ENCODE measurements at places on chromosomes 6 and 20.

DNA sequence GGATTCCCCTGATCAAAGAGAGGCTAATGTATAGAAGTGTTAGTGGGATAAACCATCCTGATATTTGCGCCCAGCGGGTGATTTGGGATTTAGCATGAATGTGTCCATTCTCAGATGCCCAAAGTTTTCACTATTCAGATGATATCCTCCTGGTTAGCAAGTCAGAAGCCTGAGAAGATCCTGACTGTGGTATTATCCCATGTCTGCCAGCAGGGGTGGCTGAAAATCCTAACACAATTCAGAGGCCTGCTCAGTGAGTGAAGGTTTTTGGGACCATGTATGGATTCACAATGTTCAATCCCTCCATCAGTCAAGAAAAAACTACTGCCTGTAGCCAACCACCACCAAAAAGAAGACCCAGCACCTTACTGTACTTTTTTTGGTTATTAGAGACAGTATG is 34.1 kb upstream of the SPACA1 start:
- no peak for DNase-seq

DNA sequence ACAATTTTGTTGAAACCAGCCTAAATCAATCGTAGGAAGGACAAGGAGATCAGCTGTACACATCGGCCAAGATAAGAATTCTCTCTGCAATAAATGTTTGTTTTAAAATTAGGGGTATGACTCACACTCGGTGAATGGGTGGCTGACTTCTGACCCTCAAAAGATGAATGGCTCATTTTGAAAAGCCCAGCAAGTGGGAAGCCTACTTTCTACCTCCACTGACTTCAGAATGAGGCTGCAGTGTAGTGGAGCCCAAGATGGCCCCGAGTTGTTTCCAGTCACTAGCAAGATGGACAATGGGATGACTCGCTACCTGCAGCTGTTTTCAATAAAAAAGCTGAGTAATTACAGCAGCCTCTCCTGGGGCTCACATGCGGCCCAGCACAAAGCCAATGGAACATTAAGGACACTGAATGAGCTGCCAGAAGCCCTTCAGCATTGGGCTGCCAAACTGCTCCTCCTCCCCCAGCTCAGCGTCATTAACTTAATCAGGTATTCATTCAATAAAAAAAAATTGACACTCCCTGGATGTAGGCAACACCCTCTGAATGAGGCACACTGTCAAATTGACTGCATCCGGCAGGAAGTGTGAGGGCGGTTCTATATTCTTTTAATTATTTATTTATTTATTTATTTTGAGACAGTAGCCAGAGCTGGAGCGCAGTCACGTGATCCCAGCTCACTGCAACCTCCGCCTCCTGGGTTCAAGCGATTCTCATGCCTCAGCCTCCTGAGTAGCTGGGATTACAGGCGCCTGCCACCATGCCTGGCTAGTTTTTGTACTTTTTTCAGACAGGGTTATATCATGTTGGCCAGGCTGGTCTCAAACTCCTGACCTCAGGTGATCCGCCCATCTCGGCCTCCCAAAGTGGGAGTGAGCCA is 107.3 kb downstream of the GMPR start:
- DNase-seq = no peak

DNA sequence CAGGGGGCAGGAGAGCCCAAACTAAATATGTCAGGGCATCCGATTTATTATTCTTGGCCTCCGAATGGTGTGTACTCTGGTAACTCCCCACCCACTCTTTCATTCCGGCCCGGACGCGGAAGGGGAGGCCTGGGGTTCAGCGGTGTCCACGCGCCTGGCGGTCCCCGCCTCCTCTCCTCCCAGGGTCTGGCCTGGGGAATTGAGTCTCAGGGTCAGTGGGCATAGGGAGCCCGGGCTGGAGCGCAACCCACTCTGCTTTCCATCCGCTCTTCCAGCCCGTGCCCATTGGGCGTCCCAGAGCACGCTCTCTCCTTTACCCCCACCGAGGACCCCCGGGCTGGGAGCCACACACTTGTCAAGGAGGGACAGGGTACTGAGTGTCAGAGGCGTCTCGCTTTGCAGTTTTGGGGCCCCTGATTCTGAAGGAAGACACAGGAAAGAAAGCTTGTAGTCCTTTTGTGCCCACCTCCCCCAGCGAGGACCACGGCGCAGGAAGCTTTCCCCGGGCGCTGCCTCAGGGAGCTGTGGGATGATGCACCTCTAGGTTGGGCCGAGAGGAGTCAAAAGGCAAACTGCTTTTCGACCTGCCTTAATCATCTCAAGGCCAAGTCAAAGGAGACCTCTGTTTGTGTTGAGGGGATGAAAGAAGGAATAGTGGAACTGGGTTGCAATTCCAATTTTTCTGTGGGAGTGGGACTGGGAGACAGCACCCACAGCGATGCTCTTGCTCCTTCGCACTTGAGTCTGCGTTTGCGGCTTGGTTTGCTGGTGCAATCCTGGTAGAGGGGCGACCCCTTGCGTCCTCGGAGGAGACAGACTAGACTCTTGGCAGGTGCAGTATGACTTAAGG is 2.5 kb downstream of the RSPO3 start:
- peak; percentile 78 for DNase-seq

DNA sequence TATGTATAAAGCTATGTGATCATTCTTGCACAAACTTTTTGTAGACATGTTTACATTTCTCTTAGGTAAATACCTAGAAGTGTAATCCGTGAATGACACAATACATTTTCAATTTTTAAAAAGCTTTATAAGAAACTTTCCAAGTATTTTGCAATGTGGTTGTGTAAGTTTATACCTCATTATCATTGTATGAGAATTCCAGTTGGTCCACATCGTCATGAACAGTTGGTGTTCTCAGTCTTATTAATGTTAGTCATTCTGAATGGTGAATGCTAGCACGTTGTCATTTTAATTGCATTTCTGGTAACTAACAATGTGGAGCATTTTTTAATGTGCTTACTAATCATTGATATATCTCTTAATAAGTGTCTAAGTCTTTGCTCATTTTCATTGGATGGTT is 116.5 kb upstream of the F13A1 start:
- no peak for DNase-seq

GRCh38 chr20:61728326-61728725 is 337.4 kb downstream of the TAF4 start:
- DNase-seq = no peak

DNA sequence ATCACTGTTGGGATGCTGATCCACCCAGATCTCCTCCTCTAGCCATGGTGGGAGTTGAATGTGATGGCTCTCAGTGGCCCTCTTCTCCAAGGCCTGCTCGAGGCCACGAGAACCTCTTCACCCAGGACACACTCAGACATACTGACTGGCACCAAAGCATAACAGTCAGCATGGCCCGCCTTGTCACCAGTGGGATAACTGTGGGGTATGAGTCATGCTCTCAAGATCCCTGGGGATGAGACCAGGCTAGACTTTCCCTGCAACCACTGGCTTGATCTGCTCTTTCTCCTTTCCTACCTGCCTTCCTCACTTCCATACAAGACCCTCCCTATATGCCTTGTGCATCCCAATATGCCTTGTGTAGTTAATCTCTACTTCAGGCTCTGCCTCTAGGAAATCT is 66.8 kb downstream of the RIN2 start:
- no peak for DNase-seq

GRCh38 chr6:36099869-36100483 is 30.3 kb upstream of the MAPK13 start:
- DNase-seq = no peak

DNA sequence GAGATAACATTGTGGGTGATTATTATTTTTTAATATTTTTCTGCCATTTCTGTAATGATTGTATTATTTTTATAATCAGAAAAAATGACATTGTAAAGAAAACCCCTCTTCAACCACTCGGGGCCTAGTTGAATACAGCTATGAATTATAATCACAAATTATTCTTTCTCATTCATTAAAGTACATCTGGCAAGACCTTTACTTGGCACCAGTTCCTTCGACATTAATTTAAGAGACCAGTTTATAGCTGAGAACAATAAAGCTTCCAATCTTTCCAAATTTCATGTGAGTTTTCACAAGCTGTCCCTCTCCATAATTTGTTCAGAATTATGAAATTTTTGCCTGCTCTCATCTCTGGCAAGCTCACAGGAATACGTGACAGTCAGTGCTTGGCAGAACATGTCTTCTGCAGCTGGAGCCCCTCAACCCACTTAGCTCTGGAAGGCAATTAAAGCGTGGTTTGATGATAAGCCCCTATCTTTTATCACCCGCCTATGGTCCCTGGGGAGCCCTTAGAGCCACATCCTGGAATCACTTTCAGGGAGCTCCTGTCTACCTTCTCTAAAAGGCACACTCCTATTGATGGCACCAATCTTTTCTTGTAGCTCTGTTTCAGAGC is 237.2 kb upstream of the PRND start:
- no peak for DNase-seq

DNA sequence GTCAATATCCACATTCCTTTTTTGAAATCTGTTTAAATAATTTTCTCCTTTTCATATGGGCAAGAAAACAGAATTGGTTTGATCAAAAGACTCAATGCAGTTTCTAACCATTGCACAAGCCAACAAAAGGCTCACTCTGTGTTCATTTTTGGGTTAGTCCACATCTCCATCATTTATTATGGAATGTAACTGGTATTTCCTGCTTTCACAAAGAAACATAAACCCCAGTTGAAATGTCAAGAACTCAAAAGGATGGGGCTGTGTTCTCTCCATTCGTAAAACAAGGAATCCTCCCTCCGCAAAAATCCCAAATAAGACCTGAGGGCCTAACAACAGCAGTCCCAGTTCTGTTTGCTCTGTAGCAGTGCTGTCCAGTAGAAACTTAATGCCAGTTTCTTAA is 420.9 kb downstream of the GJA1 start:
- no peak for DNase-seq

DNA sequence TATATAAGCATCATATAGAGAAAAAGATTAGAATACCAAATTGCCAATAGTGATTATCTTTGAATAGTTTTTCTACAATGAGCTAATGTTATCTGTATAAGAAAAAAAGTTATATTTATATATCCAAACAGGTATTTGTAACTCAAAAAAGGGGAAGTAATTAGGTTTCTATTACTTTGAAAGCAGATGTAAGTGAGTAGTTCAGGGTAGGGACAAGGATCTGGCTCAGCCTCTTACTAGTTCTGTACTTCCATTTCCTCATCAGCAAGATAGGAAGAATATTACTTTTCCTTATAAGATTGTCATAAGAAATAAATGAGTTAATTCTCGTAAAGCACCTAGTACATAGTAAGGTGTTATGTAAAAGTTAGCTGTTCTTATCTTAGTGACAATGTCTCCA is 32.2 kb downstream of the AHI1 start:
- DNase-seq = no peak

DNA sequence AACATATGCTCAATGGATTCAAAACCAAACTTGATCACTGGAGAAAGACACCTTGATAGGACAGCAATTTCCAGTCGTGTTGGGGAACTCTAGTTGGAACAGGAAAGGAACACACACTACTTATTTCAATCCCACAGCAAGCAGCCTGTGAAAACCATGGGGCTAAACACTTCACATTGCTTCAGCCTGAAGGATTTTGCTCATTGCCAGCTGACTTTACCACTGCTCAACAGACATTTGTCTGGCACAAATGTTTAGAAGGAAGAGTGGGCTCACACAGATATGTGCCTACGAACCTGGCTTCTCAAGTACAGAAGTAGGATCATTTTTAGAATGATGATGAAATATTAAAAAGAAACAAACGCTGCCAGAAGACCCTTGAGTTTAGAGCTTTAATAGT is 598.1 kb downstream of the PHF3 start:
- DNase-seq = no peak

DNA sequence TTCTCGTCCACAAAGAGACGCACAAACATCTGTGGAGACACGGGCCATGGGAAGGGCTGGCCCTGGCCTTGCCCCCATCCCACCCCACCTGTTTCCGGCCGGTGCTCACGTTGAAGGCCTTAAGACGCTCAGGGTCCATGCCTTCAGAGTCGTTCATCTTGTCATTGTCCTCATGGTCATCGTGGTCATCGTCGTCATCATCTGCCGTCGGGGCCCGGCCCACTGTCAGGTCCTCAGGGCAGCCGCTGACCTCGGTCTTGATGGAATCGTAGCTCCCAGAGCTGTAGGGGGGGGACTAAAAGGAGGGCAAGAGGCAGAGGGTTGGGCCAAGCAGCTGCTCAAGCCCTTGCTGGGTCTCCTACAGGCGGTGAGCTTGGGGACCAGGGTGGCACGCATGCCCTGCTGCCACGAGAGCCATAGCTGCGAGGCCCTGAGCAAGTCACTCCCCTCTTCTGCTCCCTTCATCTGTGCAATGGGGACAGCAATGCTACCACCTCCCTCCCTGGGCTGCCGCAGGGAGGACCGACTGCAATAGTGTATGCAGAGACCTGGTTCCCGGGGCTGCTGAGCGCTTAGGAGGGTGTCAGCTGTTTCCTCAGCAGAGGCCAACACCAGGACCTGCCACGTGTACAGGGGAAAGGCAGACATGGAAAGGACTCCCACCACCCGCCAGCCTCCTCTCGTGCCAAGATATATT is 95.5 kb downstream of the ASXL1 start:
- DNase-seq = no peak

- no peak for DNase-seq
Observed at GRCh38 chr6:149212892-149213801, 104.4 kb upstream of the TAB2 start.

DNA sequence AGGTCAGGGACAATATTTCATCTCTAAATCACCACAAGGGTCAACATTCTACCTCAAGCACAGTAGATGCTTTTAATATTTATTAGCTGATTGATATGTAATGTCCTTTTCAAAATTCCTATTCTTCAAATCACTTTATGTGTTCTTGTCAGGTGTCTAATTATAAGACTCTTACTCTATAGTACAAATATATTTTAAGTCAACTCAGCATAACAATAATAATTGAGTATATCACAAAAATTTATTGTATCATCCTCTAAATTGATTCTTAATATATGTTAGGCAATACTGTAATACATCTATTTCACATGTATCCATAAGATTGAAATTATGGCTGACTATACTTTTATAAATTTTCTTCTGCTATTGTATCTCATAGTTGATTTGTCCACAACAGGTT is 423.9 kb downstream of the PKHD1 start:
- DNase-seq = no peak

All from neuronal stem cell (in vitro differentiated cells).